ENCODE measurements at places on chromosomes 2 and 18. TPM values are rescaled to one million over a fixed set of nuclear protein-coding genes. Genes with fewer than 3 reads are reported as not detected.

DNA sequence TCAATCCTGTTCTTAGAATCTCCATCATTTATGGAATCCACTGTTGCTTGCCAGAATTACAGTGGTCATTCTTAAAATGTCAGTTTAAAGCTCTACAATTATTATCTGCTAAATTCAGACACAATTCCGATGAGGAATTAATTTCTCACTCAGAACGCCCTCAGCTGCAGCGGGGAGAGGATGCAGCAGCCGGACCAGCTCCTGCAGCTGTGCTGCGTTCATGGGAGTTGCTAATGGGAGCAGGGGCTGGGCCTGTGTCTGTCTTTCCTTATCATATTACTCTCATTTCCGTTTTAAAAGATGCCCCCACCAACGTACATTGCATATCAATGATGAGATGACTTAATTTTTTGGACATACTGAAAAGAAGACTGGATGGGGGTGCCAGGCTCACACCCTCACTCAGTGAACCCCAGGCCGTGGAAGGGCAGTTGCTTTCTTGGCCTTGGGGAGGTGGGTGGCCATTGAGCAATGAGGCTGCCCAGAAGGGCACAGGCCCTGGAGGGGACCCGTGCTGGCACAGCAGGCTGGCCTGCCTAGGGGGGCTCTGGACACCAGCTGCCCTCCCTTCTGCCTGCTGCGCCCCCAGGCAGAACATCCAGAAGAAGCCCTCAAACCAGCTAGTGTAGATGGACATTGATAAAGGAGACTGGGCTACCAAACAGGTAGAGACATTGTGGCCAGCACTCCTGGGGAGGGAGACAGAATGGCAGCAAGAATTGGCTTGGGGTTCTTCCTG lies 503.6 kb upstream of the MYT1L start:
- H3K4me3 ChIP-seq: no peak overlapping the region
- H3K36me3 ChIP-seq: no peaks in the 10 kb centered on the region
- no peak overlapping the region for H3K27ac ChIP-seq
- peaks cover 23% of the 10 kb centered on the region for H3K27me3 ChIP-seq
- DNase-seq: no peak

DNA sequence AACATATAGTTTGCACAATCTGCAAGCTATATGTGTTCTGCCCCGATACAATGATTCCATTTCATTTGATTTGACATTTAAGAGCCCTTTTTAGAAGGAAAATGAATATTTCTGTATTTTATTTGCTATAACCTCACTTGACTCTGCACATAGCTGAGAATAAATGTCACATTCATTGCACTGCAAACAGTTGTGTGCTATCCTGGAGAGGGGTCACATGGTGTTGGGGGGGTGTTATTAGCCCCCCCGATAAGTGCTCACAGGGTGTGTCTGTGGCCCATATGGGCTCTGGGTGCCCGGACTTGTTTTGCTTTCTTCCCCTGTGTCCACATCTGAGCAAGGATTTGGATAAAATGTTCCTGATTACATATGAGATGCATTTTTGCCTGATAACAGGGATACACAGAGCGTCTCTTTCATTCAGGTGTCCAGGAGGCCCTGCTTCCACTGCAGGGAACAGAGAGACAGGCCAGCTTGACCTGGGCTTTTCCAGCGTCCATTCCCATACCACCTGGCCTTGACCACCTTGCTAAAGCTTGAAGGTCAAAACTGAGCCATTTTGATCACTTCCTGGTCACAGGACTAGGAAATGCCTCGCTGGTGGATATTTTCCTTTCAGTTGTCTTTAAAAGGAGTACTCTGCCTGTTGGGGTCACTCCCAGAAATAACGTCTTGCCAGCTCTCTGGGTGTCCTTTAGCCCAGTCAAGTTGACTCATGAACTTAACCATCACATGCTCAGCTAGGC lies 38.4 kb upstream of the ID2 start:
- peaks cover 16% of the 10 kb centered on the region for H3K4me1 ChIP-seq
- no peak overlapping the region for H3K4me3 ChIP-seq
- H3K27me3 ChIP-seq: no peaks in the 10 kb centered on the region

- H3K27me3 ChIP-seq: no peaks in the 10 kb centered on the region
- no peak for DNase-seq
- no peak overlapping the region for H3K27ac ChIP-seq
- no peaks in the 10 kb centered on the region for H3K36me3 ChIP-seq
Measured at GRCh38 chr2:84940088-84940470, 30.9 kb upstream of the KCMF1 start.

DNA sequence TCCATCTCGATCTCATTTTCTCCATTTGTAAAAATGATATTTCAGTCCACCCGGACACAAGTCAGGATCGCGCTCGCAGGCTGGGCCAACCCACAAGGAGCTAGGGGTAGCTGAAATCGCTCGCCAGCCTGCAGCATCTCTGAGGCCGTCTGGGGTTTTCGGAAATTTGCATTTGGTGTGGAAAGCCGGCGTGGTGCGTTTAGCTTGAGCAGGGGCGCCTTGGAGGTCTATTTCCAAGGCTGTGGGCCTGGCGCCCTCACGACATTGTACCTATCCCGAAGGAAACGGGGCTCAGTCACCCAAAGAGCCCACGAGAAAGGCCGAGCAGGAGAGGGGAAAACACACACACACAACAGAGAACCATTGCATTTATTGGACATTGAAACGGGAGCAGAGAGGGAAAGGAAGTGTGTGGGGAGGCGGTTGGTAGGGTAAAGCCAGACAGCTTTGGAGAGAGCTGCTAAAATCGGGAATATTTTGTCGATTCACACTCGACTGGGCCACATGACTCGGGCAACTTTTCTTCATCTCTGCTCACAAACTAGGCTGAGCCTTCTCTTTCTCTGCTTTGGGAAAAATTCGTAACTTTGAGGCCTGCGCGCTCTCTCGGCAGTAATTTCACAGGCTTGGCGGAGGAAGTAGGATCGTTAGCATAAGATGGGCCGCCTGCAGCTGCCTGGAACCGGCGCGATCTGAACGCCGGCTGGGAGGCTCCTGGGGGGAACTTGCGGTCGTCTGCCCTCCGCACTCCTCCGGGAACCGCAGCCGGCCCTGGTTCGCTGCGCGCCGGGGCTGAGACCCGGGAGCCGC lies 1.1 kb upstream of the HOXD8 start:
- no peaks in the 10 kb centered on the region for H3K36me3 ChIP-seq
- no peak for DNase-seq
- H3K27me3 ChIP-seq: peaks cover 89% of the 10 kb centered on the region
- no peak overlapping the region for H3K4me3 ChIP-seq

GRCh38 chr2:172976816-172977215 lies 98.8 kb upstream of the MAP3K20 start:
- H3K4me3 ChIP-seq: no peak overlapping the region
- H3K36me3 ChIP-seq: no peaks in the 10 kb centered on the region
- H3K4me1 ChIP-seq: peaks cover 7% of the 10 kb centered on the region
- H3K27ac ChIP-seq: no peak overlapping the region

DNA sequence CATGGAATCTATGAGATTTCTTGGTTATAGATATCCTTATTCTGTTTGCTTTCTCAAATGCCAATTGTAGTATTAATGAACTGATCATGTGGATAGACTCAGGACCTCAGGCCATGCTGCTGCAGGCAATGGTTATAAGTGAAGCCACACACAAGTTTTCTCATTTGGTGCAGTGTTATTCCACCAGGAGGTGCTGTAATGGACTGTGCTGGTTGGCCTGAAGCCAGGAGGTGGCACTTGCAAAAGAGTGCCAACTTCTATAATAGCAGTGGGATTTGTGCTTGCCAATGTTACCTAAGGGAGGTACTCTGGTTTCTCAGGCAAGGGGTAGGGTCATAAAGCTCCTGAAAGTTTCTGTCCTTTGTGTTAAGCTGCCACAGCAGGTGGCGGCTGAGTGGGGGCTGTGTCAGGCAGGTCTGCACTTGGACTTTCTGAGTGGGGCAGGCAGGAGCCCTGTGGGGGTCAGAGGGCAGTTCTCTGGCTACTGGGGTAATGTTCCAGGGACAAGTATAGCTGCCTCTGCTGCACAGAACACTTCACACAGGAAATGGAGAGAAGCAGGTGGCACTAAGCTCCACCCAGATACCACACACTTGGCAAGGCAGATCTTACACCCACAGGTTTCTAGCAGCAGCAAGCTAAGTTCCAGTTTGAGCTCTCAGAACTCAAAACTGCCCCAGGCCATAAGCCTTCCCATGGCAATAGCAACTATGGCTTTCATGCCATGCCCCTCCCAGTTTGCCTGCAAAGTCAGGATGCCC lies 352.6 kb upstream of the CWC22 start:
- no peaks in the 10 kb centered on the region for H3K36me3 ChIP-seq
- no peak overlapping the region for H3K4me3 ChIP-seq
- no peaks in the 10 kb centered on the region for H3K27me3 ChIP-seq
- peaks cover 8% of the 10 kb centered on the region for H3K4me1 ChIP-seq

GRCh38 chr2:19806591-19806990 lies 95.2 kb downstream of the TTC32 start:
- no peak overlapping the region for H3K4me3 ChIP-seq
- no peaks in the 10 kb centered on the region for H3K36me3 ChIP-seq
- H3K27me3 ChIP-seq: peaks cover 8% of the 10 kb centered on the region
- no peak for DNase-seq

- no peak overlapping the region for H3K4me3 ChIP-seq
- H3K27me3 ChIP-seq: no peaks in the 10 kb centered on the region
- H3K4me1 ChIP-seq: no peaks in the 10 kb centered on the region
- H3K36me3 ChIP-seq: no peaks in the 10 kb centered on the region
- no peak overlapping the region for H3K27ac ChIP-seq
Measured at GRCh38 chr2:7744827-7745226, 827.6 kb downstream of the RNF144A start.

DNA sequence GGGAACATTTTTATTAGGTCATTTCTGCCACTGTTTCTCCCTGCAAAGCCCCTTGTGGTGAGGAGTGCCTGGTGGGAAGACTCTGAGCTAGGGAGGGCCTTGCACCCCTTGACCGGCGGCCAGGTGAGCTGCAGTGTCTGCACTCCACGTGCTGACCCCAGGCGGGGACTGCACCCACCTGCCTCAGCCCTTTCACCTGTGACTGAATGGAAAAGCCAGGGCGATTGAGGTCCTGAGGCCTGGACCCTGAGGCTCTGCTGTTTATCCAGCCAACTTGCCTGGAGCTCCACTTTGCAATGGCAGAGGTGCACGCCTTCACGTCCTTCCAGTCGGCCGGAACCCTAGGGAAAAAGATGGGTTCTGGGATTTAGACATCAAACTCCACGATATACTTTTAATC lies 53.1 kb downstream of the TMEM18 start:
- H3K27me3 ChIP-seq: peaks cover 5% of the 10 kb centered on the region
- no peaks in the 10 kb centered on the region for H3K36me3 ChIP-seq
- no peaks in the 10 kb centered on the region for H3K4me1 ChIP-seq
- no peak overlapping the region for H3K4me3 ChIP-seq

DNA sequence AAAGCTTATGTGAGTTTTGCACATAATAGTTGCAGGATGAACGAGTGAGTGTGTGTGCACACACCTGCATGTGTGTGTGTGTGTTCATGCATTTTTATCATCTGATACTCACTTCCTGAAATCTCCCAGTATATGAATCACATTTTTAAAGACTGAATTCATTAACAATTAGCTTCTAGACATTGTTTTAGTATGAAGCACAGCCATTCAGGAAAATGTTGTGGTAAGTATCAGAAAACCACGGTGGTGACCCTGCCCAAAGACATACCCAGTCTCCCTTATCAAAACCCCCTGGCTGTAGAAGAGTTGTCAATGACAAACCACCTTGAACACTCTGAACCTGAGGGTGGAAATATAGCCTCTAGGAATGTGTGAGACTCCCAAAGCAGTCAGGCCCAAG lies 220.8 kb downstream of the ALK start:
- no peaks in the 10 kb centered on the region for H3K36me3 ChIP-seq
- H3K27ac ChIP-seq: no peak overlapping the region
- DNase-seq: no peak
- no peaks in the 10 kb centered on the region for H3K27me3 ChIP-seq

DNA sequence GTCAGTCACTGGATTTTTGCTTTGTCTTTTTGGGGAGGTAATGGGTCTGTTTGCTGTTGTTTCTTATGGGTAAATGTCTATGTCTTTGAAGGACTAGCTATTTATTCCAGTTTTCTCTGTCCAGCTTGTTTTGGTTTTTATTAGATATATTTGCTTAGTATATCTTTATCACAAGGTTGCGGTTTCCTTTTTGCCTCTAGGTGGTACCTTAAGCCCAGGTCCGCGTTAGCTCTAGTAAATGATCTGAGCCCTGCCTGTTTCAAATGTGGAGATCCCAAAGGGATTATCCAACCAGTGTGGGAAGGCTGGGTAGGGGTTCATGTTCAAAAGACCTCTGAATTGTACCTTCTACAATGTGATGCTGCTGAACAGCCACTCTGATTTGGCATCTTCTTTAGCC lies 114.5 kb downstream of the MYO3B start:
- no peak overlapping the region for H3K4me3 ChIP-seq
- H3K27me3 ChIP-seq: no peaks in the 10 kb centered on the region
- H3K4me1 ChIP-seq: no peaks in the 10 kb centered on the region
- no peak for DNase-seq

The CARF gene
- total RNA-seq: 13.1 TPM

The MC4R gene
- not detected for total RNA-seq
